Myocyte (in vitro differentiated cells): ENCODE measurements at places on chromosomes 5 and 9. TPM values are rescaled to one million over a fixed set of nuclear protein-coding genes. Genes with fewer than 3 reads are reported as not detected.

EIF4E1B gene
- total RNA-seq: not detected in 2 replicates

FST gene
- 29.9 and 75.0 TPM in 2 replicates for total RNA-seq

SARDH gene
- total RNA-seq: 55.6 and 70.3 TPM in 2 replicates

LCN6 gene
- total RNA-seq: not detected in 2 replicates

MYORG gene
- total RNA-seq: 2.6 and 7.6 TPM in 2 replicates

ZNF883 gene
- 0.36 and 1.1 TPM in 2 replicates for total RNA-seq

ADAMTS2 gene
- 25.5 and 31.9 TPM in 2 replicates for total RNA-seq

SPATA9 gene
- 1.4 and 1.7 TPM in 2 replicates for total RNA-seq

TAF11L6 gene
- total RNA-seq: not detected in 2 replicates

DNA sequence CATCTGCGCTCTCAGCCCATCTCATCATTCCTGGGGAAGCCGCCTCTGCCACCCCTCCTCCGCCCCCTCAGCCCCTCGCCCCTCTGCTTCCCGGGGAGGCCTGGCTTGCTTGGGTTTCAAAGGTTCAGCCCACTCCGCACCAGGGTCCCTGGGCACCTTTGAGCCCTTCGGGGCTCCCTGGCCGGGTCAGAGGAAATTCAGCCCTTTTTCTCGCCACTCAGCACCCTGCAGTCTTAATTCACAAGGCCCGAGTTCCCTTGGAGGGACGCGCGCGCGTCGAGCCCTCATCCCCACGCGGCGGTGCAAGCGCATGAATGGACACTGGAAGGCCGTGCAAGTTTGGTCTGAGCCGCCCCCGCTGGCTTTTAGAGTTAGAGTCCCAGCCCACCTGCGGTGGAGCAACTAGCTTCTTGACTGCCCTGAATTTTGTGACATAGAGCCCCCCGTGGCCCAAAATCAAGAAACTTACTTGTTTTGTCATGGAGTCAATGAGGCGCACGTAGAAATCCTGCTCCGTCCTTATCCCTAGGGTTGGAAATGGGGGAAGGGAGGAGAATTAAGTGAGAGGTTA lies 4.5 kb downstream of the EBF1 start:
- DNase-seq: no peak

- DNase-seq: peak; percentile 65
These were observed 64.4 kb downstream of the NUDT12 start for GRCh38 chr5:103498211-103498610.

GRCh38 chr9:81885602-81886001 lies 42.6 kb upstream of the SPATA31D4 start:
- no peak for DNase-seq

DNA sequence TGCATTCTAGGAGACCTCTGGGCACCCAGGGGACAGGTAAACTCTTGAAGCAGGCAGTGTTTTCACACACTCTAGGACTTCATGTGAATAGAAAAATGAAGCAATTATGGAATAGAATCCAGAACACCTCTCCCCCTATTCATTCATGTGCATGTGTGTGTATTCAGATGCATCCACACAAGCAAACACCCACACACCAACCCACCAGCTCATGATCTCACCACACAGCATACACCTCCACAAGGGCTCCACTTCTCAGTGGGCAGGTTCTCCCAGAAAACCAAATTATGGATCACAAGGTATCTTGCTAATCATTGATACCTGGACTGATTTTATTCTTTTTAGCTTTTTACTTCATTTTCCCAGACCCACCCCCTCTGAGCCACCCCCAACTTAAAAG lies 21.2 kb upstream of the HSD17B3 start:
- DNase-seq: no peak

DNA sequence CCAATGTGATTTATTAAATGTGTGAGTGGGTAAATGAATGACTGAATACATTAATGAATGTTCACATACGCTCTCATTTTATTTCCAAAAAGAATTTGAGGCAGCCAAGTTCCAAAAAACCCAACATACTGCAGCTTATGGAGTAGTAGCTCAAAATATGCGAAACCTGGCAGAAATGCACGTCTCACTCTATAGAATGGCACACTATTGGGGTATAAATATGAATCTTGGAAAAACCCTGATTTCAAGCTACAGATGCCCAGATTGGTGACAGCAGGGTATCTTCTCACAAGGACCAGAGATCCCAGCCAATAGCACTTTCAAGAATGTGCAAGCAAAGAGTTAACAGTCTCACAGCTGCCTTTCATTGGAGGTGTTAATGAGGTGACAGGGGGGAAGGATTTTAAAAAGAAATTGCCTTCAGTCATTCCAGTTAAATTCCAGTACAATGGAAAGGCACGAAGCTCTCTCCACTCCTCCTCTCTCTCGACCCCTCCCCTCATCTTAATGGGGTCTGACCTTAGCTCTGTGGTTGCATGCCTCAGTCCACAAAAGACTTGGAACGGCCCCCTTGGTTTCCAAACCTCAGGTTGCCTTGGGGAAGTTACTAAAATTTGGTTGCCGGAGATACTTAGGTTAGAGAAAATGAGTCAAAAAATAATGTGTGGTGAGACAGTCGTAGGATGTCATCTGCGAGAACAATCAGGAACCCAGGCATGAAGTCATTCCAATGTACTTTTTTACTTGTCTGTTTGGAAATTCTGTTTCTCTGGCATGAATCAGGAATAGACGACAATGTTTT lies 307.4 kb downstream of the NFIB start:
- no peak for DNase-seq

GRCh38 chr5:94467346-94467953 lies 151.0 kb downstream of the KIAA0825 start:
- DNase-seq: no peak

DNA sequence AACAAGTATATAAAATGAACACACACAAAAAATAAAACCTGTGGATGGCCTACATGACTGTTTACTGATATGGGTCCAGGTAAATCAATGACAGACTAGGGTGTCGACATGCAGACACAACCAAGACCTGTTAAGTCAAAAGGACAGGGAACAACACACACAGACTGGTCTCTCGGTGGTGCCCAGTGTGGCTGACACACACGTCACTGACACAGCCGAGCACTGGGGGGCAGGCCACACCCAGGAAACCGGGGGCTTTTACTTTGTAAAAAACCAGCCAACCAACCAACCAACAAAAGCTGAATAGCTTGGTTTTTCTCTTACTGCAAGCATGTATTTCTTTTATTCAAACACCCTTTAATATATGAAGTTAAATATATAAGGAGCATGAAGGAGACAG lies 5.0 kb downstream of the FAM163B start:
- DNase-seq: no peak

DNA sequence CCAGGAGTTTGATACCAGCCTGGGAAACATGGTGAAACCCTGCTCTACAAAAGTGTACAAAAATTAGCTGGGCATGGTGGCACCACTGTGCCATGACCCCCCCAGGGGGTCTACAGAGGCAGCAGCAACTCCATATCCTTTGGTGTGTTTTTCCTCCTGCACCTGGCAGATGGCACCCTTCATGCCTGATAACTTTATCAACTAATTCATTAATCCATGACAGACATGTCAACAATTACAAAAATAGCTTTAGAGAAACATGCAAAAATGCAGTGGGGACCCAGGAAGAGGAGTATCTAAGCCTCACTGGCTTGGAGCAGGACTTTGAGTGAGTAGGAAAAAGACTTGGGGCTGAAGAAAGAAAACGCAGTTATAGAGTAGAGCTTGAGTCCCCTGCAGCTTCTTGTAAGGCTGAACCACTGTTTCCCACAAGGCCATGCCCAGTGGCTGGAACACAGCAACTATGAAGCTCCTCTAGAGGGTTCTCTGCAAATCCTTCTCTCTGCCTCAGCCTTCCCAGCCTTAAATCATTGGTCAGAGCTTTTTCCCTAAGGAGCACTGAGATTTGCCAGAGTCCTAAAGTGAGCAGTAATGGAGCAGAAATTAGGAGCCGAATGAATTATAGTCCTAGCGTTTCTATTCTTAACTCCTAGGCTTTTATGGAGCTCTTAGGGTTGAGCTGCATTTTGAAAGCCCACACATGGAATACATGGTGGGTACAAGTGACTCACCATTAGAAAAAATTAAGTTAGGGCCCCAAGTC lies 25.5 kb upstream of the B4GALT1 start:
- DNase-seq: no peak

DNA sequence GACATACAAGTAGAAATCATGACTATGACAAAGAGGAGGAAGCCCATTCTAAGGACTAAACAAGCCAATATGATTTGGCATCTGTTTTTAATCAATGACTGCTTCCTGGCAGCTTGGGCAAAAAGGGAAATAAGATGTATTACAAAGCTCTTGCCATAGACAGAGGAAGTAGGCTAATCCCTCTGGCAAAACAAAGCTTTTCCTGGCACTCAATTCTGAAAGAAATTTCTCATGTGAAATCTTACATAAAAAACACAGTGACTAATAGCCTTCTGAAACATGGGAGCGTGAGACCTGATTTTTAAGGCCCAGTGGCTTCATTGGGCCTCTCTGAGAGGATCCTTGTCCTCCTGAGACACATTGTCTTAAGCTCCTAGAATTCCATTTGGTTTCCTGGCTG lies 93.6 kb downstream of the COL23A1 start:
- DNase-seq: no peak

DNA sequence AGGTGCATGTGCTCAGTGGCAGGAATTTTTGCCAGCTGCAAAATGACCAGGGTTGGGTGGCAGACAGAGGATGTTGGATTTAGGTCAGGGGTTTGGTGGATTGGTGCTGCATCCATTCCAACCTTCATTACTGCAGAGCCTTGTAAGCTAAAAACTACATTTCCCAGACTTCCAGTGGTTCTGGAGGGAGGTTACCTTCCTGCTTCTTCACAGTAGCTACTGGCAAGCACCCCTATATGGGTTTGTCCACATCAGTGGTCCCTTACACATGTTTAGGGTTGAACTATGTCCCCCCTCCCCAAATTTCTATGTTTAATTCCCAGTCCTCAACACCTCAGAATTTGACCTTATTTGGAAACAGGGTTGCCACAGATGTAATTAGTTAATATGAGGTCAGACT lies 20.7 kb upstream of the IL17B start:
- no peak for DNase-seq

- DNase-seq: peak; percentile 71
These were observed 141.6 kb downstream of the BOD1 start for GRCh38 chr5:173474881-173475287.

GRCh38 chr5:149749481-149750365 lies 19.6 kb downstream of the PPARGC1B start:
- DNase-seq: no peak

GRCh38 chr5:73912821-73913271 lies 286.9 kb downstream of the ARHGEF28 start:
- DNase-seq: peak; percentile 44

GRCh38 chr9:90903766-90904424 lies 102.3 kb downstream of the SYK start:
- no peak for DNase-seq

DNA sequence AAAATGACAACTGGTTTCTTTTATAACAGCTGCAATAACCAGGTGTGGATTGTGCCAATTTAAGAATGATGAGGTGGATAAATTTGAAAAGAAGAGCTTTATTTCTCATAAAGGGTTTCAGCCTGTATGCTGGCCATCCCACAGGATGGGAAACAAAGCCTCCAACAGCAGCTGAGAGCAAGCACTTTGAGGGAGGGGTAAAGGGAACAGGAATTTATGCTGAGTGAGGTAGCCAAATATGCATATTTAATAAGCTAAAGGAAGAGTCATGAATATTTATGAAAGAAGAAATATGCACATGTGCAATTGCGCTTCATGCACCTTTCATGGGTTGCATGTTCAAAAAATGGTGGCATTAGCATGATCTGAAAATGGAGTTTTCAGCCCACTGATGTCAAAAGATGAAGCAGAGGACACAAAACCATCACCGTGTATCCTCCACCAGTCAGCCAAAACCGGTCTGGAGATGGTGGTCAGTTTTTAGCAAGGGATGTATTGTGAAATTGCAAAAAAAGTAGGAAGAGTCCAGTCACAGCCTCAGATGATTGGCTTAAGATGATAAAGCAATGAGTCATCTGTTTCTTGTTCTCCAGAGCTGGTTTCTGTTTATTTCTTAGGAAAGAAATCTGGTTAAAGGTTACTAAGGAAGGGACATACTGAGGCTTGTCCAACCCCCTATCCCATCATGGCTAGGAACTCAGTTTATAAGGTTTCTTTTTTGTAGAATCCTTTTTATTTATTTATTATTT lies 47.9 kb downstream of the DEPDC1B start:
- peak; percentile 52 for DNase-seq

DNA sequence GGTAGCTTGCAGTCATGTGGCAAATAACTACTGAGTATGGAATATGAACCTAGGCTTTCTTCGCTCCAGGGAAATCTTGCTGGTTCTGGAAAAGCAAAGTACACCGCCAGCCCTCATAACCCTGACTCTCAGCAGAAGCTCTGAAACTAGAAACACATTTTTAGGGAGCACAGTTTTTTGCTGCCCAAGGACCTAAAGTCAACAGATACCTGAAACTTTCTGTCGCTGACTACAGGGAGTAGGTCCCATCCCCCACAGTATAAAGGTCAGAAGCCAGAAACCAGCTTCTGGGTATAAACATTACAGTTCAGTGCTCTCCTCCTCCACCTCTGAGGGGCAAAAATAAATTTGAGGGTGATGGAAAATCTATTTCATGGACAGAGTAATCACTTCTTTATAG lies 3.0 kb downstream of the ATOX1 start:
- no peak for DNase-seq

DNA sequence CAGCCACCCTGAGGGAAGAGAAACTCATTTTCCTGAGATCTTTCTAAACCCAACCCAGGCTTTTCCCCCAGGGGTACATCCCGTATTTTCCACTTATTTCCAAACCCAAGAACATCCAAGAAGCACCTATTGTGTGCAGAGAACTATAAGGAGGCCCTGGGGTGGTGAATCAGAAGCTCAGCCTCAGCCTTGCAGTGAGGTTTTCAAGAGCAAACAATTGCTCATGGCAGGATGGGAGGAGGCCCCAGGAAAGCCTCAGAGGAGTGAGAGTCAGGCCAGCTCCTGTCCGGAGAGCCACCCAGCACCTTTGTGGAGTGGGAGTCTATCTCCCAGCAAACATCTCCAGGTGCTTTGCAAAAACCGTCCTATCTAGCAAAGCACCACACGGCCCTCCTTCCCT lies 19.2 kb downstream of the NIPAL4 start:
- DNase-seq: no peak

DNA sequence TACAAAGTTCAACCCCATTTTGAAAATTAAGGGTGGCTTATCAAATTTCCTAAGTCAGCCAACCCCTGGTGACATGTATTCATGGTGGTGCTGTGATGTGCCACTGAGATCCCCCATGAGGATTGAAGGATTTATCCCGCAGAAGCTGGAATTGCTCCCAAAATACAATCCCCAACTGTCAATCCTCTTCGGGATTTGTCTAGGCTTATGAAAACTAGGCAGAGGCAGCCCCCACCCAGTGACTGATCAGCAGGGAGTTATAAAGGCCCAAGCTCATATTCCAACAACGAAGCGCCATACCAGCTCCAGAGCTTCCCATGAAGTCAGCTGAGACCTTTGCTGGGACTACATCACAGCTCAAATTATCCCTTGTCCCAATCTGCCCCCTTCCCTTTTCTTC lies 316.0 kb downstream of the ENC1 start:
- DNase-seq: no peak

GRCh38 chr5:110256298-110256697 lies 470.2 kb downstream of the TMEM232 start:
- DNase-seq: no peak

GRCh38 chr5:80249901-80250300 lies 5.9 kb downstream of the SERINC5 start:
- no peak for DNase-seq

- no peak for DNase-seq
These were observed 2.3 kb downstream of the SUSD3 start for GRCh38 chr9:93060746-93061259.

GRCh38 chr5:152379331-152379730 lies 25.7 kb downstream of the NMUR2 start:
- DNase-seq: no peak

- peak; percentile 91 for DNase-seq
These were observed 10.4 kb downstream of the LRRC8A start for GRCh38 chr9:128892221-128892921.
